Fibroblast of upper back skin (primary cell): ENCODE measurements at places on chromosomes 4 and X.

GRCh38 chr4:36218121-36218520, 26.2 kb downstream of the ARAP2 start:
- DNase-seq: no peak

DNA sequence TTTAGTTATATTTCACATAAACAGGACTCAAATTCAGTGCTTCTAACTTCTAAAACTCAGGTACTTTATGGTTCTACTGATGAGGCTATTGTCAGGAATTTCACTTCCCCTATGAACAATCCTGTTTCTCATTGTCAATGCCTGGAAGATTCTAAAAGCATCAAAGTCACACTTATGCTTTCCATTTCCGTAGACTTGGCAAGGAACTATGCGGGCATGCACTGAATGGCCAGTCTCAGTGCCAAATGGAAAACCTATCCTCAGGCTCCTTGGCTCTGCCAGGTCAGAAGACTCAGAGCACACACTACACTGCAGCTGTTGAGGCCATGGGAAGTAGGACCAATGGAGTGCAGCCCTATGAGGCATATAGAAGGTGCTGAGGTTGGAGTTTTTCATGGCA, 97.0 kb upstream of the PTPN13 start:
- DNase-seq: peak; percentile 40

- DNase-seq: no peak
Measured at GRCh38 chr4:666822-667544, 7.1 kb downstream of the ATP5ME start.

DNA sequence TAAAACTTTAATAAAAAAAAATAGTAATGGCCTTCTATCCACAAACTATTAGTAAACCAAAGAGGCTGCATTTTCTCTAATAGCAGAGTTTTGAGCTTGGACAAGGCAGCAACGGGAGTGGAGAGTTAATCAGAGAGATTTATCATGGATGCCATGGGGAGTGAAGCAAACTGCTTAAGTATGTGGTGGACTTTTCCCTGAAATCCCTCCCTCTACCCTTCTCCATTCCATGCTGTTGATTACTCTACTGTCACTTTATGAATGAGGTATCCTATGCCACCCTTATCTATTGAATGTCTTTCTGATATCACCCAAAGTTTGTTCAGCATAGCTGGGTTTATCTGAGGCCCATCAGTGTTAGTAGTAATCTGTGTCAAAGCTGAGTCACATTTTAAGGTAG, 335.6 kb upstream of the TRAM1L1 start:
- DNase-seq: no peak

DNA sequence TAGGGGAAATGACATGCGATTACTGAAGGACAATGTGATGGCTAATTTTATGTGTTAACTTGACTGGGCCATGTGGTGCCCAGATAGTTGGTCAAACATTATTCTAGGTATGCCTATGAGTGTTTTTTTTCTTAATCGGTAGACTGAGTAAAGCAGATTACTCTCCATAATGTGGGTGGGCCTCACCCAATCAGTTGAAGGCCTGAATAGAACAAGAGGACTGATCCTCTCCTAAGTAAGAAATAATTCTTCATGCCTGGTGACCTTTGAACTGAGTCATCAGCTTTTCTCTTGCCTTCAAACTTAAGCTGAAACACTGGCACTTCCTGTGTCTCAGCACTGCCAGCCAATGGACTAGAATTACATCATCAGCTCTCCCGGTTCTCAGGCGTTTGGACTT, 164.0 kb upstream of the FGF13 start:
- DNase-seq: no peak

GRCh38 chrX:41692162-41692749, 3.5 kb downstream of the GPR34 start:
- peak; percentile 86 for DNase-seq

DNA sequence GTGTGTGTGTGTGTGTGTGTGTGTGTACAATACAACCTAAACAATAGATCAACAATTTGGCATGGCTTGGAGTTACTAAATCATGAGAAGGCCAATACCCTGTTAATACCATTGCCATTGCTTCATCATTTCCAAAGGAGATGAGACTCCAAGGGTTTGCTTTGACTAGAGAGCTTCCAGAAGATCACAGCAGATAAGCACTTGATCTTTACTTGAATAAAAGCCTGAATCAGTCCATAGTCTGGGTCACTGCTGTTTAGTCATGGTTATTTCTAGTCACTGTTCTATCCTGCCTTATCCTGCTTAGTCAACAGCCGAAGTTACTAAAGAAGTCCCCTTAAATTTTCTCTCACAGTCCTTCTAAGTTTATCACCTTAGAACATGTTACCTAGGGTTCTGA, 58.2 kb downstream of the RAB40AL start:
- DNase-seq: no peak

DNA sequence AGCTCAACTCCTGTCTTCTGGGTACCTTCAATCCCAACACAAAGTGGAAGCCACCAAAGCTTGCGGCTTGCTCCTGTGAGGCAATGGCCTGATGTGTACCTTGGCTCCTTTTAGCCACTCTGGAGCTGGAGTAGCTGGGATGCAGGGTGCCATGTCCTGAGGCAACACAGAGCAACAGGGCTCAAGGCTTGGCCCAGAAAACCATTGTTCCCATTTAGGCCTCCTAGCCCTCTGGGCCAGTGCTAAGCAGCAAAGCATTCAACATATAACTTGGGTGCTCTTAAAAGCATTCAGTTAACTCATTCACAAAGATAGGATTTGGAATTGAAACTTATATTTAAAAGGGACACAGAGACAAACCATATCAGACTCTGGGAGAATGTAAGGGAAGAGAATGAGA, 194.5 kb upstream of the ARHGEF9 start:
- DNase-seq: no peak
